Dermis blood vessel endothelial cell (primary cell): ENCODE measurements at places on chromosomes 1 and 21. TPM values are rescaled to one million over a fixed set of nuclear protein-coding genes. Genes with fewer than 3 reads are reported as not detected.
A peak's percentile ranks its signal among the peaks of the same experiment; 100 is the strongest.

DNA sequence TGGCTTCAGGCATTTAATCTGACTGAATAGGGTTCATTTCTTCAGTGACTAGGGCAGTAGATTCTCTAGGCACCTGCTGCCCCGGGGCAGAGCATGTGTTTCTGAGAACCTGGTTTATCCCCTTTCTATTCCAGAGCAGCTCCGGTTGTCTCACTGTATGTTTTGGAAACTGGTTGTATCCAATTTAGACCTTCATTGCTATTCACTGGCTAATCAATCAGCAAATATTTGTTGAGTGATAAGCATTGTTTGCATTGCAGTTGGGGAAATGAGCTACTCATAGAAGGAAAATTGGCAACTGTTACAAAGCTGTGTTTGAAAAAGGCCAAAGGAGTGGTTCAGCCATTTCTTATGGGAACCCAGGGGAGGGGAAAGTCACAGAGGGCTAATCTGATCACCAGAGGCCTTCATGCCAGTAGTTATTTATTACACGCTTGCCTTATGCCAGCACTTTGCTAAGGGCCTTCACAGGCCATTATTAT, 2.9 kb downstream of the QSOX1 start:
- peak; percentile 41 for DNase-seq

Gene TYW3
- total RNA-seq: 10.7 and 17.0 TPM in 2 replicates

DNA sequence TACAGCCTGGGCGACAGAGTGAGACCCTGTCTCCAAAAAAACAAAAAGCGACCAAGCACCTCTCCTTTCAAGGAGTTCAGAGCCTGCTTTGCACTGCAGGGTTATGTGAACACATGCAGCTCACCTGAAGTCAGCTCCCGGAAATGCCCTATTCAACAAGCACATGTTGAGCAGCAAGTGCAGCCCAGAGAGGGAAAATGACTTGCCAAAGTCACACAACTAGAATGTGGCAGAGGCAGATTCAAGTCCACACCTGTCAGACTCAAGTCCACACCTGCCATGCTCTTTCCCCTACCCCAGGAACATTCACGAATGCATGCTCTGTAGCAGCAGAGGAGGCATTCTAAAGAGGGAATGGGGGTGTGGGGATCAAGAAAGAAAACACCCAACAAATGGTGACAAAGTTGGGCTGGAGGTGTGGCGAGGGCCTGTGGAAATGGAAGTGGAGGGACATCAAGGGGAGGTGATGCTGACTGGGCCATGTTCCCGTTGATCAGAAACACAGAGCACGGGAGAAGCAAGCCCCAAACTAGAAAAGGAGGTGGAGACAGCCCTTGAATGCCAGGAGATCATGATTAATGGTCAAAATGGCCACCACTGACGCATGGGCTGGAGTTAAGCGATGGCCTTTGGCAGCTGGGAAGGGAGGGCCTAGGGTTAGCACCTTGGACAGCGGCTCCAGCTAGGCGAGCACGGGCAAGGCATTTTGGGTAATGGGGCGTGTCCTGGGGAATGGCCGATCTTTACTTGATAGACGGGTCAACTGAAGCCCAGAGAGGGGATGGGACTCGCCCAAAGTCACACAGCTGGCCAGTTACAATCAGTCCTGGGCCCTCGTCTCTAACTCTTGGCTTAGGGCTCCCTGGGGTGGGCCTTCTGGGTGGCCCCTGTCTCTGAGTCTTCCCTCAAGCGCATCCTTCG, 21.5 kb downstream of the RAP1GAP start:
- peak; percentile 79 for DNase-seq

GRCh38 chr1:186849826-186850225, 21.1 kb downstream of the PLA2G4A start:
- no peak for DNase-seq

Gene CR1
- total RNA-seq: not detected in 2 replicates

Gene GCSAML
- total RNA-seq: not detected in 2 replicates

DNA sequence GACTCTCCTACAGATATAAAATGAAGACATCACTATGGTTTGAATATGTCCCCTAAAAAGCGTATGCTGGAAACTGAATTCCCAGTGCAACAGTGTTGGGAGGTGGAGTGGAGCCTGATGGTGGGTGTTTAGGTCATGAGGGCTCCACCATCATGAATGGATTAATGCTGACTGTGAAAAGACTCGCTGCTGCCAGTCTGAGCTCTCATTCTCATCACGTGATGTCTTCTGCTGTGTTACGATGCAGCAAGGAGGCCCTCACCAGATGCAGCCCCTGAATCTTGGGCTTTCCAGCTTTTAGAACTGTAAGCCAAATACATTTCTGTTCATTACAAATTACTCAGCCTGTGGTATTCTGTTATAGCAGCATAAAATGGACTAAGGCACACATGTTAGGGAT, 73.8 kb upstream of the PPP2R5A start:
- no peak for DNase-seq

DNA sequence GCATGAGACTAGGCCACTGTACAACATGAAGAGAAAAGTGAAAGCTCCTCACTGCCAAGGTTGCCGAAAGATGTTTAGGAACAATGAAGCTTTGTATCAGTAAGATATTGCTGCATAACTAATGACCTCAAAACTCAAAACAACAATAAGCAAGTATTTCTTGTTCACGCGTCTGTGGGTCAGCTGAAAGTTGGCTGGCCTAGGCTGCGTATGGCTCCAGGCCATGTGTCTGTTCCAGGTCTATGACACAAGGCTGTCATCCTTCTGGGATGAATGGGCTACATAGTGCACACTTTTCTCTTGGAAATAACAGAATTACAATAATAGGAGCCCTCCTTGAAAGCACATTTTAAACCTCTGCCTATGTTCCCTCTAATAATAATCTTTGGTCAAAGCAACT, 515.9 kb downstream of the PLPP3 start:
- DNase-seq: no peak

GRCh38 chr1:4634793-4635406, 19.5 kb upstream of the AJAP1 start:
- no peak for DNase-seq

Gene OVAAL
- total RNA-seq: not detected in 2 replicates

DNA sequence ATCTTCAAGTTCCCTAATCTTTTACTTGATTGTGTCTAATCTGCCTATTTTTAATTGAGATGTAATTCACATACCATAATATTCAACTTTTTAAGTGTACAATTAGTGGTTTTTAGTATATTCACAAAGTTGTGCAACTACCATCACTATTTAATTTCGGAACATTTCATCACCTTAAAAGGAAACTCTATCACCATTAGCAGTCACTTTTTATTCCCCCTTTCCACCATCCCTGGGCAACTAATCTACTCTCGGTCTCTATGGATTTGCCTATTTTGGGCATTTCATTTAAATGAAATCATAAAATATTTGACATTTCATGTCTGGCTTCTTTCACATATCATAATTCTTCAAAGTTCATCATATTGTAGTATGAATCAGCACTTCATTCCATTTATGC, 30.6 kb upstream of the HYI start:
- DNase-seq: no peak

GRCh38 chr1:95115708-95116137, 1.4 kb upstream of the TLCD4 start:
- no peak for DNase-seq

DNA sequence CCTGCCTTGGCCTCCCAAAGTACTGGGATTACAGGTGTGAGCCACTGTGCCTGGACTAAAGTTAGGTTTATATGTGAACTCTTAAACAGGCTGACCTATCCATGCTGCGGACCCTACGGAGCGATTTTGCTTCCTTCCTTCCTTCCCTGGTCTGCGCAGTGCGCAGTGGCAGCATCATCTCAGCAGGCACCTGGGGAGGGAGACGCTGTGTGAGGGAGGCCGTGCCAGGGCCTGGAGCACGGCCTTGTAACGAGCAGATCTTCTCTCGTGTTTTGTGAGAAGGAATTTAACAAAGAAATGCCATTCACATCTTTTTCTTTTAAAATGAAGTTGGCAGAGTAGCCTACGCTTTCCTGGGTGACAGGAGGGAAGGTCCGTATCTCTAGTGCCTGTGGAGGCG, 45.8 kb downstream of the PKNOX1 start:
- no peak for DNase-seq

DNA sequence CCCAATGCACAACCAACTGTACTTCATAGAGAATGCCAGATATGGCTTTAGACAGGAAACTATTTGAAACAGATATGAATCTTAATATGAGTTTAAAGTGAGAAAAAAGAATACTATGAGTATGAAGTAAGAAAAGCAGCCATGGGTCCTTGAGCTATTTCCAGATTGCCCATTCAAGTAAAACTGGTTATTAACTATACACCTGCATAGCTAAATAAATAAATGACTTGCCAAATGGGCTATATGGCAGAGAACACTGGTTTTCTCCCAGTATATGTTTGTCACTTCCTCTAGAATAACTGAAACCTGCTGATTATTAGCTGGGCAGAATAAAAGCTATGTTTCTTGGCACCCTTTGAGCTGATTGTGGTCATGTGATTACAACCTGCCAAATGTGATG, 17.0 kb upstream of the CD1C start:
- no peak for DNase-seq

DNA sequence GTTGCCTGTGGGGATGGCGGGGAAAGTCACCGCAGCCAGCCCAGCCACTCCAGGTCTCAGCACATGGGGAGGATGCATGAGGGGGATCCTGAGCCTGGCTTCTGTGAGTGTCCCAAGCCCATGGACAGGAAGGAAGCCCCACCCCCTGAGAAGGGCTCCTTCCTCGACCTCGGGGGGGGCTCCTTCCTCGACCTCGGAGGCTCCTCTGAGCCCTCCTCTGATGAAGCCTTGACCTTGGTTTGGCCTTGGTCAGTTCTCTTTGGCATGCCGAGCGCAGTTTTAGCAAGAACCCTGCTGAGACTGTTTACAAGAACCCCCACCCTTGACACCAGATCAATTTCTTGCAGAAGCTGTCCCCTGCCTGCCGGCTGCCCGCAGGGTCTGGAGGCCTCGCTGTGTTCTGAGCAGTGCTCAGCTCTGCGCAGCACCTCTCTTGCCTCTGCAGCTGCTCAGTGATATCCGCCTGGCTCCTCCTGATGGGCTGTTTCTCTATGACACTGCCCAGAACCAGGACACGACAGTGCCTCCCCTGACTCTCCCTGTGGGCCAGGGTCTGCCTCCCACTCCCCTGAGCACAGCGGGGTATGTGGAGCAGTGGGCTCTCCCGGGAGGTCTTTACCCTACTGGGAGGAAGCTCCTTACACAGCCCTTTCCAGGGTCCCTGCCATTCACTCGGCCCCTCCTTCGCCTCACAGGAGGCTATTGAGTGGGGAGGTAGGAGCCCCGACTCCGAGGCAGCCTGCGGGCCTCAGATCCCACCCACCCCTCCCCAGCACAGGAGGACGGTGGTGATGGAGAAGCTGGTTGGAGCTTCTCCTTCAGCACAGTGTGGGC, 15.4 kb downstream of the ACTRT2 start:
- DNase-seq: no peak

Gene NDUFV3
- 46.9 and 57.0 TPM in 2 replicates for total RNA-seq

GRCh38 chr21:16538936-16539440, 809.2 kb downstream of the USP25 start:
- DNase-seq: no peak

GRCh38 chr21:28734522-28735175, 258.0 kb downstream of the LTN1 start:
- DNase-seq: no peak

DNA sequence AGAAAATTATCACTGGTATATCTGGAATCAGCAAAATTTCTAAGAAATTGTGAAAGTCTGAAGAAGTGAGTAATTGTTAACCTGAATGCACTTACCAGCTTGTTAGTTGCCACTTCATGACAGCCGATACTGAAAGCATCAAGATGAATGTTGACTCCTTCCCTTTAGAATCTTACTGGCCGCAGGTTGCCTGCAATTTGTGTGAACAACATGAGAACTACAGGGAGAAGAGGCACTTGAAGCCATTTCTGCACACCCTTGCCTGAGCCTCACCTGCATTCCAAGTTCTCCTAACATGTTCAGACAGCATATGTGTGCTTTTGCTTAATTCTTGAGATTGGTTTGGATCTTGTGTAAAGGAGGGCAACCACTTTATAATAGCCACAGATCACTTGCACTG, 59.2 kb upstream of the SSX2IP start:
- no peak for DNase-seq

- no peak for DNase-seq
Observed at GRCh38 chr21:35111321-35111930, 62.3 kb upstream of the RUNX1 start.

Gene FCAMR
- not detected in 2 replicates for total RNA-seq

DNA sequence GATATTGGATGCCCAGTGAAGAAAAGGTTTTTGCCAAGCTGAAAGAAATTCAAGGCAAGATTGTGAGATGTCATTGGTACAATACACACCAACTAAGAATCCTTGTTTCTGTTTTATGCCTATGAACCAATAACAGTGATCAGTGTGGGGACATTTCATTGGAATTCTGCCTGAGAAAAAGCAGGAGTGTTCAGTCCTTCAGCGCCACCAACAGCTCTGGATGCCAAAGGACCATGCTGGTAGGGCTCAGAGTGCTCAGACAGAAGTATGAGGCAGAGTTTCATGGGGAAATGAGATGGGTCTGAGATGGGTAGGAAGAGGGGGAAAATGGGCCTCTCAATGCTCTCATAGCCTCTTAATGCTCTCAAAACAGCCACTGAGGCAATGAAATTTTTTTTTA, 56.5 kb downstream of the GABPA start:
- no peak for DNase-seq

DNA sequence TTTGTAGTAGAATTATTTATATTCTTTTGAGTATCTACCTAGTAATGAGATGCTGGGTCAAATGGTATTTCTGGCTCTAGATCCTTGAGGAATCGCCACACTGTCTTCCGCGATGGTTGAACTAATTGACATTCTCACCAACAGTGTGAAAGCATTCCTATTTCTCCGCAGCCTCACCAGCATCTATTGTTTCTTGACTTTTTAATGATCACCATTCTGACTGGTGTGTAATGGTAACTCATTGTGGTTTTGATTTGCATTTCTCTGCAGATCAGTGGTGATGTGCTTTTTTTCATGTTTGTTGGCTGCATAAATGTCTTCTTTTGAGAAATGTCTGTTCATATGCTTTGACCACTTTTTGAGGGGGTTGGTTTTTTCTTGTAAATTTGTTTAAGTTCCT, 15.3 kb upstream of the IL23R start:
- DNase-seq: no peak

DNA sequence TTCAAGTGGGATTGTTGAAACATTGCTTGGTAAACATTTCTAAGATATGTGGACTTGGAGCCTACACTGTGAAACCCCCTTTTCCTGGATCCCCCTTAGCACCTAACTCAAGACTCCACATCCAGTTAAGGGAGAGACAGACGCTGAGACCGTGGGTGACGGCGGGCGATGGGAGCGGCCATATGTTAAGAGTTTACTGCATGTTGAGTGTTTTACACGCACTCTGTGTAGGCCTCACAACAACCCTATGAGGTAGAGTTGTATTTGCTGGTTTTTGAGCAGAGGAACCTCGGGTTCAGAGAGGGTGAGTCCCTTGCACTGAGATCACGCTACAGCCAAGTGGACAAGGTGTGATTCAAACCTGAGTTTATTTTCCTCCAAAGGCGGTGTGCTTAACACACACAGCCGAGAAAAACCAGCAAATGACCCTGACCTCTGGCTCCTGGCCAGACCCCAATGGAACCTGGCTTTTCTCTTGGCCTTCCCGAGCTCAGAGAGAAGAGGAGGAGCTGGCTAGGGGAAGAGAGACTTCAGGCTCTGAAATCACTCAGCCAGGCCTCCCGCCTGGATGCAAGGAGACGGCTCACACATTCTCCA, 46.9 kb upstream of the GOLT1A start:
- no peak for DNase-seq

GRCh38 chr1:227996187-227996950, 10.4 kb upstream of the WNT3A start:
- DNase-seq: no peak
